Ecto neural progenitor cell (in vitro differentiated cells): ENCODE measurements at places on chromosomes 3 and 15.
A peak's percentile ranks its signal among the peaks of the same experiment; 100 is the strongest.

DNA sequence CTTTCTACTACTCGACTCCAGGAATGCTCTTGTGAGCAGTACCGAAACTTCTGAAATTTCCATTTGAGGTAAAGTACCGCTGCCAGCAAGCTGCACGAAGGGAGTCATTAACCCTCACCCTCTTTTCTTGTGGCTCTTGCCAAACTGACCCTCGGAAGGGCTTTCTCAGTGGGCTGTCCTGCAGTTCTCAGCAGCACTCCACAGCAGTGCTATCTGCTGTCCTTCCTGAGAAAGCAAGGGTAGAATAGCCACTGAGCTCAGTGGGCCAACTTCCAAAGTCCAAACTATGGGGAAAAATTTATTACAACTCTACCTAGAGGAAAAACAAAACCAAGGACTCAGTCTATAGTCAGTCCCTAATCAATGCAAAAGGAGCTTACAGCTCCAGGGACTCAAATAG lies 38.5 kb upstream of the COL8A1 start:
- no peak for DNase-seq

- DNase-seq = no peak
These were observed 75.4 kb upstream of the ZNF385D start for GRCh38 chr3:21826416-21826815.

DNA sequence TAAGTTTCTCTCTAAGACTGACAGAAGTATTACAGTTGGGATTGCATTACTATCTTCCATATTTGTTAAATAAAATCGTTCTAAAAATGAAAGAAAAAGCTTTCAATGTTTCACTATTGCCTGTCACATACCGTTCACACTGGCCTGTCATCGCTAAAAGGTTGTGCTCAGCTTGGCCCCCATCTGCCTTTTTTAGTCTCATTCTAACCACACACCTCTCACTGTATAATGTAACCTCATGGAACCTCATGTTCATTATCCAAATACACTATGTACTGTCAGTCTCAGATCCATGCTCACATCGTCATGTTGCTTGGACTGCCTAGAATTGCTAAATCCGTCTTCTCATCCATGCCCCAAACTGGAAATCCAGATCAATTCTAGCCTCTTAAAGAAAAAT lies 637.8 kb upstream of the ROBO1 start:
- no peak for DNase-seq

DNA sequence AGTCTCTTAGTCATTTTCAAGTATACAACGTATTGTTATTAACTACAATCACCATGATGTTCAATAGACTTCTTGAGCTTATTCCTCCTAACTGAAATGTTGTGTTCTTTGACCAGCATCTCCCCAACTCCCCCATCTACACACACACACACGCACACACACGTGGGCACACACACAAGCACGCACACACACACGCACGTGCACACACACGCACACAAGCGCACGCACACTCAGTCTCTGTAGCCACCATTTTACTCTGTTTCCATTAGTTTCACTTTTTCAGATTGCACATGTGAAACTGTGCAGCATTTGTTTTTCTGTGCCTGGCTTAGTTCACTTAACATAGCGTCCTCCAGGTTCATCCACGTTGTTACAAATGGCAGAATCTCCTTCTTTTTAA lies 247.0 kb downstream of the XXYLT1 start:
- no peak for DNase-seq

DNA sequence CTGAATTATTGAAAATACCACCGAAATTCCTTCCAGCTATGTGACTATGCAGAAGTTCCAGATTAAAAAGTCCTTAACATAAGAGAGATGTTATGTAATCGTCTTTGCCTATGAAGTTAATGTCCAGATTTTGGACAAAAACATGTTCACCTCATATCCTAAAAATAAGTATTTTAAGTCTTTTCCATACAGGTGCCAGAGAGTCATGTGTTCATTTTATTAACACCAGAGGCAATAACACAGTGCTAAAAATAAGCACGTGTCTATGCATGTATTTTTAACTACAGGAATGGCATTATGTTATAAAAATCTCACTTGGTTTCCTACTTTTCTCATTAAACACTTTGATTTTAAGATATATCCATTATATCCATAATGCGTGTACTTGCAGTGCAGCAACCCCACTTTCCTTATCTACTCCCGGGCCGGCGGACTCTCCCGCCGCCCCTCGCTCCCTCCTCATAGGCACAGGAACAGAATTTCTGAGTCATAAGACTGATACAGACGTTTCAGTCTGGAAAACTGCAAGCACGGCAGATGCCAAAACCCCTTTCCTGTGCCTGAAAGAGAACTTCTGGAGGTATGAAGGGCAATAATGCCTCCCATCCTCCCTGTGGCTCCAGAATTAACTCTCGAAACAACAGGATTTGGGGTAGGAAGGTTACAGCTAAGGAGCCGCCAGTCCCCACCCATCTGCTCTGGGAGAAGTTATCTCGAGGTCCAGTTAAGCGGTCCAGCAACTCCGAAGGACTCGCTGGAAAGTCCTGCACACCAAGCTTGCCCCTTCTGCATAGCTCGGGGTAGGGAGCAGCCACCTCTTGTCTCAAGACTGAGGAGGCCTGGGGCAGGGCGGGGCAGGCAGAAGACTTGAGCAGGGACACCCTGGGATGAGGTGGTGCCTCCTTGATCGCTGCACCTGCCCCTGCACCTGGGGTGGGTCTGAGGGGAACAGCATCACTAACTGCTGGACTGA lies 22.3 kb upstream of the PSTPIP1 start:
- DNase-seq = no peak

- no peak for DNase-seq
These were observed 615.6 kb upstream of the ADAMTS9 start for GRCh38 chr3:65303431-65303830.

DNA sequence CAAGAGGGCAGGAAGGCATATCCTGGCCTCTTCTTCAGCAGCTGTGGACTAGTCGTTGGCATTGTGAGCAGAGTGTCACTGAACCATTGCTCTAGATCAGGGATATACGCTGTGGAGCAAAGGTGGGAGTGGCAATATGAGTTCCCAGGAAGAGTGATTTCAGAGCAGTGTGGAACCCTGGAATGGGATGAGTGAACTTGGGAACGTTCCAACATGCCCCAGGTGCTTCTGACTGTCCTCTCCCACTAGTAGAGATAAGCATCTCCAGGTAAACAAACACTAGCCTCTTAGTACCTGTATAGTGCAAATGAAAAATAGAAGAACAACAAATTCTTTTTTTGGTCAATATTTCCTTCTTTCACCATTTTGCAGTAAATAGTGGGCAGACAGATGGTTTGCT lies 123.6 kb upstream of the VEPH1 start:
- DNase-seq = no peak

DNA sequence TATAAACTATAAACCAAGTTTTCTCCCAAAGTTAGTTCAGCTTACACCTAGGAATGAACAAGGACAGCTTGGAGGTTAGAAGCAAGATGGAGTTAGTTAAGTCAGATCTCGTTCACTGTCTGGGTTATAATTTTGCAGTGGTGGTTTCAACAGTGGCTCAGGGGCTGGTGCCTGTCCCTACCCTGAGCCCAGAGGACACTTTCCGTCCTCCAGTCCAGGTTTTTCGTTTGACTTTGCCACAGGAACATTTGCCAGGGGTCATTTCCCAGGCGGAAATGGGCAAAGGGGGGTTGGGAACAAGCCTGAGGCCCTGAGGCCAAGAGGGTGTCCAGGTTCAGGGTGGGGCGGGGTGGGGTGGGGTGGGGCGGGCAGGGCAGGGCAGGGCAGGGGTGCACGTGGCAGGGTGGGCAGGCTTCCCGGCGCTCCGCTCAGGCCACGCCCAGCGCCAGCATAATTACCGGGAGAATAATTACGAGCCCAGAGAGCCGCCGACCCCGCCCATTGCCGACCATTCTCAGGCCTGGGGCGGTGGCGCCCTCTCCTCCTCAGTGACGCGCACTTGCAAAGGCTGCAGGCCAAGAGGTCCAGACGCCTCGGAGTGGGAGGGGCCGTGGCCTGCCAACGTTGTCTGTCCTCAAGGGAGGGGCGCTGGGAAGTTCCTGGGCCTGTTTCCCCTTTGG lies 70.4 kb downstream of the KLF13 start:
- peak; percentile 89 for DNase-seq

DNA sequence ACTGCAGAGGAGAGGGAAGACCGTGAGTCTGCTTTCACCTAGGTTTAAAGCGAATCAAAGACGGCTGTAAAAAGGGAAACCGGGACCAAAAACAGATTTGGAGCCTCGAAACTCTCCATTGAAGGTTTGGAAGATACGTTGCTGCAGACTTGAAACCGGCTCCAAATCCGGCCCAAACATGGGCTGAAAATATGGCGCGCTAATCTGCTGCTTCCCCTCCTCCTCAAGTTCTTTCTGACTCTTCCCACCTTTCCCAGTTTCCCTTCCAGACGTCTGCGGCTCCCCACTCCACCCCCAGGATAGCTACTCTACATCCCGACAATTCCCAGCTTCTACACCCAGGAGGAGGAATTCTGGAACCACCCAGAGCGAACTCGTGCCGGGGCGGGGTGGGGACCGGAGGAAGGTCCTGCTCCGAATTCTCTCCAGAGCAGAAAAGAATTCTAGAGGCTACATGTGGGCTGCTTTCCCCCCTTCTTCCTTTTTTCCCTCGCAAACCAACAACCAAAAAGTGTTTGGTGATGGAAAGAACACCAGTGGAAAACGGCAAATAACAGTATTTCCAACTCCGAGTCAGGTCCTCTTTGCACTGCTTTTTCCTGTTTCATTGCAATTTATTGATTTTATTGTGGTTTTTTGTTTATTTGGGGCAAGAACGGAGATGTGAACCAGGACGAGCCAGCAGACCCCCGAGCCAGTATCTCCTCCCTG lies 8.5 kb downstream of the EOMES start:
- no peak for DNase-seq

GRCh38 chr15:82942691-82943090 lies 9.8 kb downstream of the HOMER2 start:
- DNase-seq = no peak

DNA sequence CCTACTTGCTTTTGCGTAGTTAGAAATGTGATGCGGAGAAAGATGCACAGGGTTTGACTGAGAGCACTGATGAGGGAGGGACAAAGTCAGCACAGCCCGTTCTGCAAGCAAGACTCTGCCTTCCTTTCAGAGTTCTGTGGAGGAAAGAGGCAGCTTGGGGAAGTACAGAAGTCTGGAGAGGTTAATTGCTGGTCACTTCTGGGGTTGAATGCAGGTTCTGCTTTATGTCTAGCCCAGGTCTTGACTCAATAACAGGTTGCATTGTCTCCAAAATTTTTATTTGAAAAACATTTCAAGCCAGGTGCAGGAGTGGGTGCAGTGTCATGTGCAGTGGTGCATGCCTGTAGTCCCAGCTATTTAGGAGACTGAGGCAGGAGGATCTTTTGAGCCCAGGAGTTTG lies 461.7 kb downstream of the NR2F2 start:
- DNase-seq = no peak

DNA sequence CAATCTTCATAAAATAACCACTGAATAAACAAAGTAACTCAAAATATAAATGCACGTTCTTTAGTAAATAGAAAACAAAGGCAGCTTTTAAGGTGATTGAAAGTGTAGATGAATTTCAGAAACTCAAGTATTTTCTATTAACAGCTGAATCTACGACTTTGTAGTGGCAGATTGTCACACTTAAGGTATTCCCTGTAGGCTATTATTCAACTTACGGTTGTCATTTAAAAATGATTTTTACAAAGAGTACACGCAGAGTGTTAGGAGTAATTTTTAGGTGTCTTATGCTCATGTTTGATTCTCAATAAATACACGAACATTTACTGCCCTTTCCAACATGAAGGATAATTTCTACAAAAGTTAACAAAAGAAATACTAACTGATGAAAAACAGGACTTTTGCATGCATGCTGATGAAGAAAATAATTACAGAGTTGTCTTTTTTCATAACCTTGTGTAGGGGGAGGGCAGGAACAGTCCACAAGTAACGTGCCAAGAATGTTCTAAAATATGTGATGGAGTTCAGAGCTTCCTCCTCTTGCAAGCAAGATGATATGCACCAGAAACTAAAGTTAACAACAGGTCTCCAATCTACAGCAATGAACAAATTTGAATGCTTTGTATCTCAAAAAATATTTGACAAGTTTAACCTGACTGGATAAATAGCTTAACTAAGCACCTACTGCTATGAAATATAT lies 16.7 kb downstream of the DCBLD2 start:
- DNase-seq = no peak

- DNase-seq = no peak
These were observed 9.4 kb downstream of the DCUN1D1 start for GRCh38 chr3:182970811-182971418.

DNA sequence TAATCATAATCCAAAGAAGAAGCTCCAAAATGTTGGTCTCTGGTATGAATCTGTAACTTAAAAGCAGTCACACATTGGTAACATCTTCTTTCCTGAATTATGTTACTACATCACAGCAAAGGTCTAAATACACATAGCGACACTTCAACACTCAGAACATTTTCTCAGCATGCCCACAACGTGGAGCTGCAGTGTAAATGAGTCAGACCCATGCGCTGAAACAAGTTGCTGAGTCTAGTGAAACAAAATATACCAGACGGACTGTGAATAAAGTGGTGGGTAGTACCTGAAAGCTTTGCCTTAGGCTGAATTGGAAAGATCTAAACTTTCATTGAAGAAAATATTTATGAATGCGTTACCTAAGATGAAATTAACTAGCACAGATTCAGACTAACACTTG lies 33.2 kb upstream of the GOLGA8B start:
- DNase-seq = no peak

GRCh38 chr3:128680603-128681368 lies 30.2 kb upstream of the RPN1 start:
- peak; percentile 100 for DNase-seq

DNA sequence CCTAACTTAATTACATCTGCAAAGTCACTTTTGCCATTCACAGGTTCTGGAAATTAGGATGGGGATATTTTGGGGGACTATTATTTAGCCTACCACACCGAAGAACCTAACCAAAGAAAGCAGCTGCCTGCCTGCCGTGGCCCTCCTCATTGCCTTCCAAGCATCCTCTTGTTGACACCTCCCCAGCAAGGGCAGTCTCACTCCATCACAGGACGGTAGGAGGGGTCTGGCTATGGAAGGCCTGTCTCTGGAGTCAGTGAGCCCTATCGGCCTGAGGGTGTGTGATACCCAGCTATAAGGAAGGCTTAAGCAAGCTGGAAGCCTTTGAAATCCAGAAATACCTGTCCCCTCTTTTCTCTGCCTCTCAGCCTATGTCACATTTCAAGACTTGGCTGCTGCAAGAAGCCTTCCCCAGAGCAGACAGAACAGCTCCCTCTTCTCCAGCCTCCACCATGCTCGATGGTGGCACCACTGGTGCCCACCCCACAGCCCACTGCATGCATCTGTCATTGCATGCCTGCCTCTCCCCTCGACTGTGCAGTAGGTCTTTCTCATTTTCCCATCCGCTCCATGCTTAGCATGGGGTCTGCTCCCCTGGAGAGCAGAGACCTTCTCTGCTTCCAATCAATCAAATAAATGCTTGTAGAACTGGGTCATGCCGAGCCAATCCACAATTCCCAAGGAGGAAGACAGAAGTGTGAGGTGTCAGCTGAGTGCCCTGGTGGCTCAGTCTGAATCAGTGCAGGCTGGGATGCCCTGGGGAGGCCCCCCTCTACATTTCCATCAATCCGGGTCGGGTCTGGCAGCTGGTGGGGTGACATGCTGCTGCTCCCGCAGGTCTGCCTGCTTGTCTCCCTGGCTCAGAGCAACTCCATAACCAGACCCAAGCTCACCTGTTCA lies 23.9 kb upstream of the LOXL1 start:
- no peak for DNase-seq
